ENCODE measurements at places on chromosomes 5 and 9.

DNA sequence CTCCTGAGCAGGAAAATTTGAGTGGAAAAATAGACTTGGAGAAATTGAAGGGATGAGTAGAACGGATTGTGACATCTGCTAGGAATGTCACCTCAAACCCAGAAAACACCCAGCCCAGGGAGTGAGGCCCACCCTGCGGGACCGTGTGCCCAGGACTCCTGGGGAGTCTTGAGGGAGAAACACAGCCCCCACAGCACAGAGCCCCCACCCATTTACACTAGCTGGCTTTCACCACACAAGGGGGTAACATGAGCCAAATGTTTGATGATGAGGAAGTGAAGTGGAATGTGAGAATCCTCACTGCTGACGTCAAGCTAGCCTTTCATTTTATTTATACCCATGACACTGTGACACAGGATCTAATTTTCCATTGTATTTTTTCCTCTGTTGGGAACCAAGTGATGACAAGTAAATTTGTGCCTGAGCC lies 42.8 kb upstream of the PDE8B start:
- no peak for DNase-seq

DNA sequence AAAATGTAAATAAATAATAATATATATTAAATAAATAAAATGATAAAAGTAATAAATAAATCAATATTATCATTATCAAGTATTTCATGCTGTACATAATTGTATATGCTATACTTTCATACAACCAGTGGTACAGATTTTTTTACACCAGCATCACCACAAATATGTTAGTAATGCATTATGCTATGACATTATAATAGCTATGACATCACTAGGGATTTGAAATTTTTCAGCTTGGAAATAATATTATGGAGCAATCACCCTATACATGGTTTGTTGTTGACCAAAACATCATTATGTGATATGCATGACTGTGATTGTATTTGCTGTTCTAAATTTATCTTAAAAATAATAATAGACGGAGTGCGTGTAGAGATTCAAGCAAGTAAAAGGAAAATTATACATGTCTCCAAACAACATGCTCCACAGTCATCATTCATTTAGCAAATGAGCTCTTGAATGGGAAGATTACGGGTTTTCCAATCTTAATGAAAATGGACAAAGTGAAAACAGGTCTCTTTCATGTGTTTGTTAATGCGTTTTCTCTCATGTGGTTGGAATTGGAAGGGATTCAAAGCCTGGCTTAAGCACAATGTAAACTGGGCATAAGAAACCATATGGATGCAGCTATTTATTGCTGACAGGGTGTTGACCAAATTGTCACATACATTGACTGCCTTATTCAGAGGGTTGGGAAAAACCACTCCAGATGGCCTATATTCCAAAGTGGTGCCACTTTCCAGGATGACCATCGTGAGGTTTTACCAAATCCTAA lies 643.0 kb upstream of the RGMB start:
- DNase-seq, result no peak

DNA sequence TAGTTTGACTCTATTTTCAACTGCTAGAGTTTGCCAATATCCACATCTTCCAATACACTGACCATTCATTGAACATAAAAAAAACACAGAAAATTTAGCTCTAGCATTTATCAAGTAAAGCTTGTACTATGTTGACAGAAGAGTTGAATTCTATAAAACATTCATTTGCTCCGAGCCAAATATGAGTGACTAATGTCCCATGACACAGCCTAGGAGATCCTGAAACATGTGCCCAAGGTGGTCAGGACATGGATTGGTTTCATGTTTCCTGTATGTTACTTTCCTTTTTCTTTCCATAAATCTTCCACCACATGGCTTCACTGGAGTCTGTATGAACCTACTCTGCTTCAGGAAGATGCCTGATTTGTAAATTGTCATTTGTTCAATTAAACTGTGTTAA lies 122.4 kb upstream of the PRDM9 start:
- no peak for DNase-seq

GRCh38 chr9:83935276-83935935 lies 14.2 kb upstream of the KIF27 start:
- no peak for DNase-seq

GRCh38 chr5:135063511-135064234 lies 29.6 kb upstream of the PITX1 start:
- DNase-seq, result no peak

DNA sequence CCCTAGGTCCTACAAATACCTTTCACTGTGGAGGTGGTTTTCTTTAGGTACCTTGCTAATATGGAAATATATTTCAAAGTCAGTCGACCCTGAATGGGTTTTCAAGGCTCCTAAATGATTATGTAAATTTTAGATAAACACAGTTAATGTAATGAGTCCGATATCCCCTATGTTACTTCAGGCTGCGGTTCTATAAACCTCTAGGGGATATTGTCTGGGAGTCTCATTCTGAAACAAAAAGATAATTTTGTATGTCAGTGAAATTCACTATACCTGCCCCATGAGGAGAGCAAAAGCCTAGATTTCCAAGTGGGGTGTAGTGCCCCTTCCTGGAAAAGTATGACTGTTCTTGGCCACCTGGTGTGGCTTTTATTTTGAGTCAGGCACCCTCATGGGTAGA lies 377.3 kb downstream of the ICE1 start:
- no peak for DNase-seq

GRCh38 chr5:132313961-132314432 lies 19.8 kb downstream of the SLC22A4 start:
- no peak for DNase-seq

DNA sequence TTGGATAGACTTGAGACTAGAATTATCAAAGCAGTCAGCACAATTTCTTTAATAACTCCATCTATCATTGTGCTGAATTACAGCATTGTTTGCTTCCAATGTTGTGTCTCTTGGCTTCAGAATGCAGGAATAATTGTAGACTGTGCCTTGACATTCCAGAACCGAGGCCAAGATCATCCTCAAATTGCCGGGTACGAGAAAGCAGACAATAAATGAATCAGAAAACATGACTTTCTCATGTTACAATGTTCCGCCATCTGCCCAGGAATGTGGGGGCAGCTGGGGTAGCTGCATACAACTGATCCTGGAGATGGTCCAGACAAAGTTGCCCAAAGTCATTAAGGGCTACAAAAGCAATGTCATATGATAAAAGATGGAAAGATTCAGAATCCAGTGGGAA lies 206.2 kb upstream of the SGCD start:
- DNase-seq, result no peak
